ENCODE measurements at places on chromosomes 6 and 20. TPM values are rescaled to one million over a fixed set of nuclear protein-coding genes. Genes with fewer than 3 reads are reported as not detected.
A peak's percentile ranks its signal among the peaks of the same experiment; 100 is the strongest.

GRCh38 chr6:118752803-118753202 is 101.4 kb upstream of the CEP85L start:
- H3K4me1 ChIP-seq, result peaks cover 5% of the 10 kb centered on the region
- H3K36me3 ChIP-seq, result no peaks in the 10 kb centered on the region
- DNase-seq, result no peak
- no peak overlapping the region for H3K27ac ChIP-seq
- H3K27me3 ChIP-seq, result no peaks in the 10 kb centered on the region

GRCh38 chr20:2867081-2867864 is 6.0 kb upstream of the PTPRA start:
- no peak overlapping the region for H3K27ac ChIP-seq
- DNase-seq, result no peak
- H3K4me3 ChIP-seq, result no peak overlapping the region
- no peaks in the 10 kb centered on the region for H3K36me3 ChIP-seq
- H3K27me3 ChIP-seq, result peaks cover 16% of the 10 kb centered on the region

SOX18 gene
- 0.23 TPM for total RNA-seq

FRK gene
- 0.24 TPM for total RNA-seq

DNA sequence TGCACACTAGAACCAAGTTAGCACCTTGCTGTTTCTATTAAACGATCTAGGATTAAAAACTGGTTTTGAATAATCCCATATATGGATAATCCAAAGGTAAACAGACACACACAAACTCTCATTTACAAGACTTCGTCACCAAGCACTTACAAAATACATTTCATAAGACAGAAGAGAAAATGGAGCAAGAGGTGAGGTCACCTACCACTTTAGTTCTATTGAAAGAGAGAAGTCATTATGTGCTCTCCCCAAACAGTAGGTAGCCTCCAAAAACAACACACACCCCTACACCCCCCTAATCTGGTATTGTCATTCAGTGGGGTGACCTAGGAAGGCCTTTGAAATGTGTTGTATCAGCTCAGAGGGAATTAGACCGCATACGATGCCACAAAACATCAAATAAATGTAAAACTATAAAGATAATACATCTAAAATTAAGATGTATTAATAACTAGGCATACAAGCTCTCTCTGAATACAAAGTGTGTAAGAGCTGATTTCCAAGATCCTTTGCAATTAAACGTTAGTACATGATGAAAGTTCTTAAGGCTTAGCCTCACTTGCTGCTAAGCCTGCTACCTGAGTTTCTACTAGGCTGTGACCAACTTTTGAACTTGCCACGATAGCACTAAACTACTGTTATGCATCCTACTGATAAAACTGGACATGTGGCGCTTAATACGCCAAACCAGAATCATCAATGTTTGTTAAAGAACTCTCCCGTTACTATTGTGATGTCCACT is 1.6 kb downstream of the SRPK1 start:
- H3K4me3 ChIP-seq, result peak overlapping the region; percentile 86
- DNase-seq, result no peak
- H3K4me1 ChIP-seq, result peaks cover 8% of the 10 kb centered on the region
- H3K27ac ChIP-seq, result no peak overlapping the region

SLC32A1 gene
- total RNA-seq, result 0.33 TPM

DNA sequence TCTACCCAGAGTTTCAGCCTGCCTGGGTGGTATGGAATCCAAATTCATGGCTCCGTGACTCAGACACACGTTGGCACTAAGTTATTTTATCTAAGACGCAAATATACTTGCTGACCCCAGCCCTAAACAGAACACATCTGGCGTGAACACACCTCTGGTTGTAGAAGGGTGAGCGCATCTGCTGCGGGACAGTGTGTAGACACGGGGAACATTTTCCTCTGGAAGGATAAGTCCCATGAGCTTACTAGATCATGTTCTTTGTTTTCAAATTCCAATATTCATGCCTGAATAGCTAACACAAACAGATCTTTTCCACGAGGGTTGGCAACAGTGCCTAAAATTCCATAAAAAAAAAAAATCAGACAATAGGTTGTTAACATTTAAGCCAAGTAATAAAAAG is 87.8 kb downstream of the TMEM170B start:
- H3K36me3 ChIP-seq, result no peaks in the 10 kb centered on the region
- no peaks in the 10 kb centered on the region for H3K27me3 ChIP-seq
- H3K4me3 ChIP-seq, result no peak overlapping the region
- no peak overlapping the region for H3K27ac ChIP-seq

DNA sequence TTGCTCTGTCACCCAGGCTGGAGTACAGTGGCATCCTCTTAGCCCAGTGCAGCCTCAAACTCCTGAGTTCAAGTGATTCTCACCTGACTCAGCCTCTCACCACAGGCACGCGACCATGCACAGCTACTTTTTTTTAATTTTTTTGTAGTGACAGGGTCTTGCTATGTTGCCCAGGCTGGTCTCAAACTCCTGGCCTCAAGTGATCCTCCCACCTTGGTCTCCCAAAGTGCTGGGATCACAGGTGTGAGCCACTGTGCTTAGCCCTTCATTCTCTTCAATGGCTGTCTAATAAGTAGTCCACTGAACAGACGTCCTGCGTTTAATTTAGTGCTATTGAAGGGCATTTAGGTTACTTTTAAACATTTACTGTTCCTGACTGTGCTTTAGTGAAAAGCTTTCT is 27.3 kb downstream of the KDM1B start:
- peaks cover 4% of the 10 kb centered on the region for H3K4me1 ChIP-seq
- H3K27me3 ChIP-seq, result no peaks in the 10 kb centered on the region
- no peak for DNase-seq
- no peak overlapping the region for H3K27ac ChIP-seq

DUSP15 gene
- 1.0 TPM for total RNA-seq

- H3K4me3 ChIP-seq, result no peak overlapping the region
- H3K36me3 ChIP-seq, result no peaks in the 10 kb centered on the region
- no peaks in the 10 kb centered on the region for H3K4me1 ChIP-seq
- H3K27me3 ChIP-seq, result no peaks in the 10 kb centered on the region
- H3K27ac ChIP-seq, result no peak overlapping the region
- no peak for DNase-seq
Observed at GRCh38 chr20:1741309-1742048, 83.9 kb upstream of the SIRPG start.

DNA sequence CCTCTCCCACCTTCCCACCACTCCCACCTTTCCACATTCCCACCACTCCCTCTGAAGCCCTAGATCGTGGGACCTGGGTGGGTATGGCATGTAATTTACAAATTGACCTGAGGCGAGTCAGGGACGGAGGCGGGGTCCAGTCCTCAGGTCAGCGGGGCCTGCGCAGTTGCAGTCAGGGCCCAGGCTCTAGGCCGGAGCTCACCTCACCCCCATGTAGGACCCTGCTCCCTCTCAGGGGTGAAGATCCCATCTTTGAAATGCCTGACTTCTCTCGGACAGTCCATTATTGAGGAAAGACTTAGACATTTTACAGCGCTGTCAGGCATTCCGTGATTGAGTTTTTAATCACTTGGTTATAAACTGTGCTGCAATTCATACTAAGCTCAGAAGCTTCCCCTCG is 10.5 kb downstream of the THBS2 start:
- no peak overlapping the region for H3K27ac ChIP-seq
- no peak for DNase-seq
- H3K36me3 ChIP-seq, result peaks cover 12% of the 10 kb centered on the region

VSX1 gene
- total RNA-seq, result not detected

DNA sequence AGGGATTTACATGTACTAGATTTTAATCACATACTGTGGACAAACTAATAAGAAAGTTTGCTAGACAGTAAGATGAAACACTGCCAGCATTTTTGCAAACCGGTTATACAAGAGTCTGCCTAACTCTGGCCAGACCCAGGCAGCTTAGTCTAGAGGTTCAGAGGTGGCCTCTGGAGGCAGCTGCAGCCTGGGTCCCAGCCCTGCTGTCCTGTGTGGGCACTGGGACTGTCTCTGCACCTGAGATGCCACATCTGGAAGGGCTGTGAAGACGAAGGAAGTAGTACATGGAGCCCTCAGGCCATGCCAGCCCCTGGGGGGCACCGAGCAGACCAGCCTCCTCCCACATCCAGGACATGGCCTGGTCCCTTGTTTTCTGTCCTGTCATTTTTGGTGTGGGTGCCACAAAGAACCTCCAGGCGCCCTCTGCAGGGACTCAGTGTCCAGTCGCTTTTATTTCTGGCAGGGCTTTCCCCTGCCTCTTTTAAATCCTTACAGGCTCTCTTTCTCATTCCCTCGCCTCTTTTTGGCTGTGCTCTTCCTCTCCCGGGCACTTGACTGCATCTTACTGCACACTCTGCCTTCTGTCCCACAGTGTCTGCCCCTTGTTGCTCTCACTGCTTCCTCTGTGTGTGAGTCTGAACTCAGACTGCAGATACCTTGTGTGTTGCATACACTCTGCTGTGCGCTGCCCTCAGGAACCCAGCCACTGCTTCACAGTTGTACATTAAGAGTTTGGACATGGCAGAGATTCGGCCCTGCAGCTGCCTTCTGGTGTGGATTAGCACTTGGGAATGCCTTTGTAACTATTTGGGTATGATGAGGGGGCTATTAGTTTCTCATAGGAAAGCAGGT is 216.7 kb downstream of the ZDHHC14 start:
- no peak overlapping the region for H3K27ac ChIP-seq
- no peak for DNase-seq
- H3K4me1 ChIP-seq, result no peaks in the 10 kb centered on the region
- no peaks in the 10 kb centered on the region for H3K27me3 ChIP-seq

GRCh38 chr6:110358553-110359160 is 508 bp upstream of the METTL24 start:
- DNase-seq, result no peak
- H3K27ac ChIP-seq, result no peak overlapping the region
- peak overlapping the region; percentile 65 for H3K4me3 ChIP-seq
- peaks cover 24% of the 10 kb centered on the region for H3K27me3 ChIP-seq
- no peaks in the 10 kb centered on the region for H3K36me3 ChIP-seq
- peaks cover 13% of the 10 kb centered on the region for H3K4me1 ChIP-seq

DNA sequence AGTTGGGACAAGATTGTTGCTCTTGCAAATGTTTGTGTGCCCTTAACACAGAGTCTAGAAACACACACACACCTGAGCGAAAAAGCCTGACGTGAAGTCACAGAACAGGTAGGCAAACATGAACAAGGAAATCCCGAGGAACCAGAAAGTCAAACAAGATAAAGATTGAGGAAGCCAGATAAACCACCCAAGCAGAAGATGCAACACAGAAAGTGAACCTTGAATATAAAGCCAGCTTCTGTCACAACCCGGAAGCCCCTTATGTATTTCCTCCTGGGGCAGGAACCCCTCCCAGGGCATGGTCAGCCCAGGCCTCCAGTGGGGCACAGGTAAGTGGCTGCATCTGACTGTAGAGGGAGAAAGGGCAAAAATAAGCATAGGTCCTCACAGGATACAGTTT is 158.2 kb upstream of the SUPT3H start:
- no peaks in the 10 kb centered on the region for H3K4me1 ChIP-seq
- no peak overlapping the region for H3K27ac ChIP-seq
- DNase-seq, result no peak
- H3K27me3 ChIP-seq, result no peaks in the 10 kb centered on the region
- no peaks in the 10 kb centered on the region for H3K36me3 ChIP-seq

GRCh38 chr20:8066662-8067061 is 47.1 kb upstream of the TMX4 start:
- H3K27ac ChIP-seq, result no peak overlapping the region
- no peak for DNase-seq
- H3K4me1 ChIP-seq, result no peaks in the 10 kb centered on the region
- no peaks in the 10 kb centered on the region for H3K27me3 ChIP-seq

OR11A1 gene
- not detected for total RNA-seq

ADGRF1 gene
- not detected for total RNA-seq

GRCh38 chr6:38248500-38249234 is 391.1 kb downstream of the BTBD9 start:
- H3K4me3 ChIP-seq, result no peak overlapping the region
- H3K27me3 ChIP-seq, result no peaks in the 10 kb centered on the region
- 0 out of 2 replicates have a peak, but pooled peaks cover 2% of the 10 kb centered on the region for H3K4me1 ChIP-seq
- no peak for DNase-seq
- H3K36me3 ChIP-seq, result no peaks in the 10 kb centered on the region

DNA sequence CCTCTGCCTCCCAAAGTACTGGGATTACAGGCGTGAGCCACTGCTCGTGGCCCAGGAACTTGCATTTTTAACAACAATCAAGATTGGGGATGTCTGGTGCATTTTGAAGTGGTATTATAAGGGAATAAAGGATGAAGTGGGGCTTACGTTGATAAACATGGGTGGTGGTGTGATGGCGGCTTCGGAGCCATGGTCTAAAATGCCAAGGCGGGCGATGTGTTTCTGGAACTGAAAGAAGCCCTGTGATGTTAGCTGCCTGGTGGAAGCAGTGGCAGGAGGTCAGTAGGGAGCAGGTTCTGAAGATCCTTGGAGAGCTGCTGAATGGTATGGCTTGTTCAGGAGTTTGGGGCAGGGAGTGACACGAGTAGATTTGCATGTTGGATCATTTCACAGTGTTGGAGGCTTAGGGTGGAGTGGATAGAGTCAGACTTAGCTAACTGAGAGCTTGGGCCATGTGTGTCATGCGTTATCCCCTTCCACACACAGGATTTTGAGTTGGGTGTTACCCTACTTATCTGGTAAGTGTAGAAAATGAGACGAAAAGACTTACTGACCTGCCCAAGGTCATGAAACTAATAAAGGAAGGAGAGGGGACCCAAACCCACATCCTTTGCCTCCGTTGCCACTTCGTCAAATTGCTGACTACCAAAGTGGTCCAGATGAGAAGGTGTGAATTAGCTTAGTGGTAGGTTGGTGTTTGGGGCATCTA is 1.5 kb downstream of the NELFCD start:
- H3K4me3 ChIP-seq, result no peak overlapping the region
- H3K36me3 ChIP-seq, result peaks cover 9% of the 10 kb centered on the region

GRCh38 chr6:161141173-161141572 is 132.7 kb downstream of the AGPAT4 start:
- peaks cover 12% of the 10 kb centered on the region for H3K36me3 ChIP-seq
- peak; percentile 34 for DNase-seq
- H3K27me3 ChIP-seq, result no peaks in the 10 kb centered on the region
- no peak overlapping the region for H3K4me3 ChIP-seq
- no peaks in the 10 kb centered on the region for H3K4me1 ChIP-seq

DNA sequence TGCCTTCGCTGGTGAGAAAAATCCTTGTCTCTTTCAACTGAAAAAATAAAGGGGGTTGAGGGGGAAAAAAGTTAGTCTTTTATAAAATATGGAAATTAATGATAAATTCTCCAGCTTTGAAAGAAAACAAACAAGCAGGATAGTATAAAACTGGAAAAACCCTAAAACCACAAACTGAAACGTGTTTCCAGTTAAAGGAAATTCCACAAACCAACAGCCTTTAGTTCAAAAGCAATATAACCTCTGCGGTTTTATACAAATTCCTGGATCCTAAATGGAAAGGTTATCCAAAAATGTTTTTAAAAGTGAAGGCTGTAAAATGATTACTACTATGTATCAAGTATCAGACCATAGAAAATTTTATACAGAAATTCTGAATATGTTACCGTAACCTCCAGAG is 55.6 kb downstream of the BMP5 start:
- no peak overlapping the region for H3K27ac ChIP-seq
- no peak for DNase-seq
- no peaks in the 10 kb centered on the region for H3K27me3 ChIP-seq

- H3K27ac ChIP-seq, result peak overlapping the region; percentile 50
- peaks cover 6% of the 10 kb centered on the region for H3K27me3 ChIP-seq
Observed at GRCh38 chr20:58891086-58891717, 38.7 kb downstream of the GNAS start.
